ENCODE measurements at places on chromosomes 12 and 14.

DNA sequence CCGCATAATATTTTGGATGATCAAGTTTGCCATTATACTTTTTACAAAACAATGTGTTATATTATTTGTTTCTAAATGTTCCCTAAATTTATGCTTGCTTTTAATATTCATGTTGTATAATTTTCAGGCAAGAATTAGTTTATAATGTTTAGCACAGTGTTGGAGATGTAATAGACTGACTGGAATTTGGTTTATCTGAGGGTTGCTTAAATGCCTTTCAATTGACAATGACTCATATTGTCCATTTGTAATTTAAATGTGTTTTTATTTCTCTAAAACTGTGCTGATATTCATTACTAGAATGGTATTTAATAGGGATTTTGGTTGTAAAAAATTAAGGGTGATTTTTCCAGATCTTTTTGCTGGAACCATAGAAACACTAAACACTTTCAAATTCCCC, 788.4 kb downstream of the SLC6A15 start:
- no peaks in the 10 kb centered on the region for H3K36me3 ChIP-seq
- DNase-seq, result no peak

DNA sequence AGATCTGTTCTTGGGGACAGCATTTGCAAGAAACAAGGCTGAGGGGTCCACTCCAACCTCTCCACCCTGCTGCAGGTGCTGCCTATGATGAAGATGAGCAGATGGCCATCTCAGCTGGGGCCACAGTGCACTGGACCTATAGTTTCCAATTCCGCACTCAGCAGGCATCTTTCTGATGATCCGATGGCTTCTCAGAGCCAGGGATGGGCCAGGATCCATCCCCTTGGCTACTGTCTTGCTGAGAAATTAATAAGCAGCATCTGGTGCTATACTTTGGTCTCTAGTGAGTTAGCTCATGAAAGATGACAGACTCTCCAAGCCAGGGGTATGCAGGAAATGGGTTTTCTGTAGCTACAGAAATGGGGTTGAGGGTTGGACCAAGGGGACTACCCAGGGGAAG, 18.4 kb upstream of the BDKRB1 start:
- no peak for DNase-seq
- no peaks in the 10 kb centered on the region for H3K36me3 ChIP-seq
- H3K4me1 ChIP-seq, result no peaks in the 10 kb centered on the region
- H3K27me3 ChIP-seq, result no peaks in the 10 kb centered on the region

- no peak overlapping the region for H3K27ac ChIP-seq
- DNase-seq, result no peak
- H3K4me3 ChIP-seq, result no peak overlapping the region
- H3K36me3 ChIP-seq, result no peaks in the 10 kb centered on the region
Observed at GRCh38 chr14:78752518-78753188, 582.5 kb downstream of the NRXN3 start.

DNA sequence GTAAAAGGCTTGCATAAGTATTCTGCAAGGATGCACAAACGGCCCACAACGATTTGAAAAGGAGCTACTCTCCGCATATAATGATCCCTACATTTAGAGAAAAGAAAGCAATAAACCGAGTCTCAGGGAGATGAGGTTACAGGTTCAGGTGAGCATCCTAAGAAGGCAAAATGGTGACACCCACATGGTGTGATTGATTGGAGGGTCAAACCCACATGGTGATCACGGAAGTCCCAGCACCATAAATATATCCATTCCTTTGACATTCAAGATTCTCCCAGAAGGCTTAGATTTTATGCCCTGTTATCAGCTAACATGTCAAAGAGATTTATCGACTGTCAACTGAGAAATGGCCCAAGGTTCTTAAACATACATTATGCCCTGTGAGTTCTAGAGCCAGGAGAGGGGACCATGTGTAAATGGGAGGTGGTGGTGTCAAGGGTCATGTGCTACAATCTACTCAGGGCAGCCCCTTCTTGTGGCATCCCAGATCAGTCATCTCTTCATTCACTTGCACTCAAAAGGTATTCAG, 282.2 kb downstream of the EMP1 start:
- H3K4me1 ChIP-seq, result no peaks in the 10 kb centered on the region
- no peak for DNase-seq
- no peaks in the 10 kb centered on the region for H3K36me3 ChIP-seq
- no peak overlapping the region for H3K27ac ChIP-seq
- no peak overlapping the region for H3K4me3 ChIP-seq
- peaks cover 5% of the 10 kb centered on the region for H3K27me3 ChIP-seq

- peaks cover 66% of the 10 kb centered on the region for H3K4me1 ChIP-seq
- peaks cover 12% of the 10 kb centered on the region for H3K36me3 ChIP-seq
- H3K27me3 ChIP-seq, result no peaks in the 10 kb centered on the region
- H3K4me3 ChIP-seq, result no peak overlapping the region
Observed at GRCh38 chr14:60254176-60254575, 5.2 kb downstream of the PPM1A start.

GRCh38 chr12:129381715-129382114, 522.1 kb downstream of the TMEM132D start:
- DNase-seq, result no peak
- no peaks in the 10 kb centered on the region for H3K36me3 ChIP-seq
- H3K4me3 ChIP-seq, result no peak overlapping the region
- peaks cover 3% of the 10 kb centered on the region for H3K27me3 ChIP-seq
- H3K27ac ChIP-seq, result no peak overlapping the region

- H3K4me1 ChIP-seq, result peaks cover 4% of the 10 kb centered on the region
- H3K36me3 ChIP-seq, result peaks cover 11% of the 10 kb centered on the region
- no peak overlapping the region for H3K27ac ChIP-seq
Observed at GRCh38 chr12:48943221-48943620, 14.1 kb downstream of the ARF3 start.

Data from activated naive CD4-positive, alpha-beta T cell treated with anti-CD3 and anti-CD28 coated beads for 36 hours (primary cell).